ENCODE measurements at places on chromosomes 1 and 21.

GRCh38 chr1:205636732-205637131 lies 4.9 kb upstream of the ELK4 start:
- DNase-seq = no peak

- DNase-seq = no peak
Observed at GRCh38 chr1:115337633-115338456, at the start of gene NGF. Gene NGF (minus strand): TSS chr1:115338249. CDS start chr1:115286795, 51,454 bp downstream.

GRCh38 chr1:62589321-62589720 lies 8.0 kb upstream of the ANGPTL3 start:
- no peak for DNase-seq

DNA sequence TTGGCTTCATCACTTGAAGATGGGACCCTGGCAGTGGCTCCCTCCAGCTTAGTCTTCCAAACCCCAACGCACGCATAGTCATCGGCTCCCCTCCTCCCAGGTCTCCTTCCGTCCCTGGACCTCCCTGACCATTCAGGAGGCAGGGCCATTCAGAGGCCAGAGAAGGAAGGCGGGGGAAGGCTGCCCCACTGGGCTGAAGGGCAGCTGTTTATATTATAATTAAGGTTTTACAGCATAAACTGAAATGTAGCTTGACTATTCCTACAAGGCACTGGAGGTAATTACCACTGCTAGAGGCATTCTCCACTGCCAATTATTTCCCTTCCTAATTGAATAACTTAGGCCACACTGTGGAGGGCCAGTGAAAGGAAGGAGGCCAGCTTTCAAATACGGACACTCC lies 170.6 kb upstream of the PROX1 start:
- DNase-seq = no peak

DNA sequence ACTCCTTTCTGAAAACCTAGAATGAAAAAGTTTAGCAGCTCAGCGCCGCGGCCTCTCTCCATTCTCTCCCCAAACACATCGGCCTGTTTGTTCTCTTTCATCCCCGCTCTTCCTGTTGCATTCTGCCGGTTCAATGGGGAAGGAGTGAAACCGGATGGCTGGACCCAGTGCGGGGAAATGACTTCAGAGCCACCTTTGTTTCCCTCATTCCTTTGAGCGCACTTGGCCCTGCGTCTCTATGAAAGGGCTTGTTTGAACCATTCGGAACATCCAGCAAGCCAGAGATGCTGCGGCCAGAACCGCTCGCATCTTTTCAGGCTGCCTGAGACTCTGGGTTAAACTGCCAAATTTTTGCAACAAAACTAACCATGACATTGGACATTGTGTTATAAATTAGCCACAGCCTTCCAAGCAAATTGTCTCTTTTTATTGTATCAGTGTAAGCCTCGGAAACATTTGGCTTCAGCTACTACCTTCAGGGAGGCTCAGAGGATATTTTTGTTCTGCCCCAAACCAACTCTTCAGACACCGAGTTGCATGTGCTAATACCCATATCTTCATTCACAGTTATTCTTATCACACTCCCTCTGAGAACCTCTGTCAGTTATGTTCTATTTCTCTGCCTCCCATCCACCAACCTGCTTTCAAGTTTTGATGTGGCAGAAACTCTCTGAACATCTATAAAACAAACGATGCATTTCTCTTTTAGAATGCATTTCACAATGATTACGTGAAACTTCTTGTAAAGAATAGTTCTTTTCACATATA lies 5.1 kb upstream of the OLIG1 start:
- no peak for DNase-seq

- DNase-seq = no peak
Observed at GRCh38 chr1:9440763-9441194, 98.5 kb upstream of the SLC25A33 start.

GRCh38 chr1:41766546-41766945 lies 152.2 kb downstream of the HIVEP3 start:
- DNase-seq = no peak

DNA sequence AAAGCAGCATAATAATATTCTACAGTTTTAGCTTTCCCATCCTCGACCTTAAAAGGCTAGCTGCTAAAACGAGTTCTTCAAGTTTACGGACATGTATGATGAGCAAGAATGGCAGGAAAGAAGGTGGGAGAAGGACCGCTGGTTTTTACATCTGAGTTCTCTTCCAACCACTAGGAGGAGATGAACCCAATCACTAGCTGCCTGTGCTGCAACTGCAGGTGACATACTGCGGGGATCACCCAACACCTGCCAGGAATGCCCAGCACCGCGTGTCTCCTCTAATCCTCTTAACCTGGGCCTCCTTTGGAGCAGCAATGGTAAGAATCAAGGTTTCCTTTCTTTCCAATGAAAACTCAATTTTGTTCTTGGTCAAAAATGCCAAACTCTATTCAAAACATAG lies 23.5 kb downstream of the TOR3A start:
- no peak for DNase-seq

DNA sequence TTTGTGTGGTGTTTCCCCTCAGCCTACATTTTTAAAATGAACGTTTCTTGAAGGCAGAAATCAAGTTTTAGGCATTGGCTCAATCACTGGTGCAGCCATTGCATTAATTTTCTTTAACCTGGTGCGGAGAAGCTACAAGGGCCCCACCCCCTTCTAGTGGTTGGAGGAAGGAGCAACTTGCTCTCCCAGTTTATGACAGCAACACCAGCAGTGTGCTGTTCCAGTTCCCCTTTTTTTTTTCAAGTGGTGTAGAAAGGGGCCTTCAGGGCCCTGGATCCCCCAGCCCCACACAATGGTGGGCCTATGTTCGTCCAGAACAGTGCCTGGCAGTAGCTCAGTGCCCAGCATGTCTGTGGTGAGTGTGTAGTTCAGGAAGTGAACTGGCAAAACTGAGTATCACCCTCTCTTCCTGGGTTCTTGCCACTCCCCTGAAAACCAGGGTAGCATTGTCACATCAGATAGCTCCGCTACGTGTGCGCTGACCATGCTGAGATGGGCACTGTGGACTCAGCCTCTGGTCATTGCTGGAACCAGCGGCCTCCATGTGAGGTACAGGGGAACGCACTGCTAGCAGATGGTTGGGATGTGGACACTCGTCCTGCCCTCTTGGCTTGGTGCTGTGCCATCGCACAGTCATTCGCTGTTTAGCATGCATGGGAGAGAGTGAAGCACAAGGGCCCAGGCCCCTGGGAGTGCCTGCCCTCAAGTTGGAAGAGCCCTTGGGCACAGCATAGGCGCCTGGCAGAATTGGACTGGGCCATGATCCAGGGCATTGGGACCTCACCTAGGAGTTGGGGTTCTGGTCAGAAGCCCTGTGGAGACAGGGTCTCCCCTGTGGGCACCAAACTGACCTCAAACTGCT lies 7.2 kb downstream of the ARF1 start:
- no peak for DNase-seq

GRCh38 chr1:55836086-55836485 lies 620.9 kb upstream of the USP24 start:
- DNase-seq = no peak

Measured in central memory CD8-positive, alpha-beta T cell (primary cell).